ENCODE measurements at places on chromosomes 7 and 10.

DNA sequence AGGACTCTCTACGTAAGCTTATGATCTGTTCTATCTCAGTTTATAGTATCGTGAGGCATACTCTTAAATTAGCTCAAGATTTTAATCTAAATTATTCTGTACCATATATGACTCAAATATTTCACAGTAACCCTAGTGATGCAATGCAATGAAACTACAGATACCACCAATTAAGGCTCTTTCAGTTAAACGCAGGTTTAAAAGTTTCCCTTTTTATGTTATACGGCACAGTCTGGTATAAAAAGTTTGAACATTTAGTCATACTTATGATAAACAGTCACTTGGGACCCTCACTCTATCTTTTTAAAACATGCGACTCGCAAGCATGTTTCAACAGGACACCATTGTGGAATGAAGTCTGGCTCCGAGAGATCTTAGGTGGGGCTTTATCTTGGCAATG is 107.2 kb downstream of the CDK6 start:
- DNase-seq, result peak; percentile 53

- DNase-seq, result no peak
Observed at GRCh38 chr10:7788639-7789286, 786 bp downstream of the ATP5F1C start.

DNA sequence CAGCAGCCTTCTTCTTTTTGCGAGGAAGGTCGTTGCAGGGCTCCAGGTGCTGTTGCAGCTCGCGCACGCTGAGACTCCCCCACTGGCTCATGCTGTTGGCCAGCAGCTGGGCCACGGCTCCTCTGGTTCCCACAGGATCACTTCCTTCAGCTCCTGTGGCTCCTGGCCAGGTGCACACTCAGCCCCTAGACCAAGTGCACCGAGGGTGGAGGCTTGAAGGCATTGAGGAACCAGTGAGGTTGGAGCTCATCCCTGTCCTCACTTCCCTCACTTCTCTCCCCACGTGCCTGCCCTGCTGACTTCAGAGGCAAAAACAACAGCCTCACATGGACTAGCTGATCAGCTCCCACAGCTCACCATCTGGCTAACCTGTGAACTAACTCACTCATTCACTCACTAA is 46.2 kb upstream of the ADRB1 start:
- DNase-seq, result no peak

- no peak for DNase-seq
Observed at GRCh38 chr7:100753750-100754149, 20.4 kb downstream of the ZAN start.

- DNase-seq, result no peak
Observed at GRCh38 chr7:24017519-24017918, 266.5 kb upstream of the NPY start.

All from fibroblast of skin of abdomen (primary cell).